Transverse colon (tissue), 4 donors: ENCODE measurements at places on chromosomes 13 and 19.
A peak's percentile ranks its signal among the peaks of the same experiment; 100 is the strongest.

- no peak for DNase-seq
- no peaks in the 10 kb centered on the region for H3K36me3 ChIP-seq
- no peaks in the 10 kb centered on the region for H3K27me3 ChIP-seq
- H3K4me1 ChIP-seq: no peaks in the 10 kb centered on the region
- no peak overlapping the region for H3K4me3 ChIP-seq
Observed at GRCh38 chr13:113117911-113118260, 4.7 kb upstream of the F10 start.

GRCh38 chr13:21594715-21595545 lies 9.0 kb downstream of the MICU2 start:
- DNase-seq: no peak
- peaks cover 3% of the 10 kb centered on the region for H3K36me3 ChIP-seq
- H3K4me1 ChIP-seq: no peaks in the 10 kb centered on the region
- no peaks in the 10 kb centered on the region for H3K27me3 ChIP-seq
- no peak overlapping the region for H3K4me3 ChIP-seq

- peak overlapping the region; percentile 81 for H3K27ac ChIP-seq
- H3K27me3 ChIP-seq: no peaks in the 10 kb centered on the region
- DNase-seq: peak; percentile 79
- H3K36me3 ChIP-seq: no peaks in the 10 kb centered on the region
- H3K4me1 ChIP-seq: peaks cover 12% of the 10 kb centered on the region
Observed at GRCh38 chr13:75760131-75761021, 124.2 kb downstream of the LMO7 start.

- DNase-seq: peak; percentile 43
- H3K27me3 ChIP-seq: no peaks in the 10 kb centered on the region
- no peaks in the 10 kb centered on the region for H3K36me3 ChIP-seq
- H3K4me1 ChIP-seq: peaks cover 69% of the 10 kb centered on the region
- H3K27ac ChIP-seq: peak overlapping the region; percentile 99
Observed at GRCh38 chr19:4064149-4064495, 2.6 kb downstream of the ZBTB7A start.

DNA sequence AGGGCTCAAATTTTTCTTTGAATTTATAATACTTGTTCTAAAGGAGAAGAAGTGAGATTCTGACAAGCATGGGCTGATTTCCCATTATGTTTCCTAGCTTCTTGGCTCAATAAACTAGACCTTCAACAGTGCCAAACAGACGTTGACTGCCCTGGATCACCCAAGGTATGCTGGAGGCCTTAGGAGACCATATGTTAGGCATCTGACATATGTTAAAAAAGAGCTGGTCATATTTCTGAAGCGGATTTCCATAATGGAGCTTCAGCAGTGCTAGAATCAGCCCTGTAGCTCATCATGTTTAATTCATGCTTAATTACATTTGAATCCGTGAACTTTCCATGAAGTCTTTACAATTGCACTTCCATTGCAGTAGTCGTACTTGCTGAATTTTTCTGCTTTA lies 653.3 kb downstream of the DIAPH3 start:
- no peaks in the 10 kb centered on the region for H3K27me3 ChIP-seq
- H3K36me3 ChIP-seq: no peaks in the 10 kb centered on the region
- no peak overlapping the region for H3K27ac ChIP-seq
- no peak for DNase-seq

DNA sequence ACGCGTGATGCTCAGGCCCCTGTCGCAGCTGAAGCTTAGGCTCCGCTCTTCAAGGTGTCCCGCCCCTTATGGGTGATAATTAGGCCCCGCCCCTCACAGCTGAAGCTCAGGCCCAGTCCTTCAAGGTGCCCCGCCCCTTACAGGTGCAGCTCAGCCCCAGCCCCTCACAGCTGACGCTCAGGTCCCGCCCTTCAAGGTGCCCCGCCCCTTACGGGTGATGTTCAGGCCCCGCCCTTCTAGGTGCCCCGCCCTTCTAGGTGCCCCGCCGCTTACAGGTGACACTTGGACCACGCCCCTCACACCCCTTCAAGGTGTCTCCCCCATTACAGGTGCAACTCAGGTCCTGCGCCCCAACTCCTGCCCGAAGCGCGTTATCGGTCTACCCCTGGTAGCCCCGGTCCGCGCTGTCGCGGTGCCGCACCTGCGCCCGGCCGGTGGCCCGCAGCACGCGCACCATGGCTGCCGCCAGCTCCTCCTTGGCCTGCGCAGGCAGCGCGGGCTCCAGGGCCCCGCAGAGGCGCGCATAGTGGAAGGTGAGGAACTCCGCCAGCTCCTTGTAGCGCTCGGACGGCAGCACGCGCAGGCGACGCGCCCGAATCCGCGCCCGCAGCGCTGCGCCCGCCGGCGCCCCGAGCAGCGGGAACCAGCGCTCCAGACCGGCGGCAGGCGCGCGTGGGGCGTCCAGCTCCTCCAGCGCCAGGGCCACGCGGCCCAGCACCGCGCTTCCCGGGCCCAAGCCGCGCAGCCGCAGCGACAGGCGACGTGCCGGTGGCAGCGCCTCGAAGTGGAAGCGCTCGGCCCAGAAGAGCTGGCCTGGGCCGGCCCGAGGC lies 7.3 kb downstream of the RASAL3 start:
- H3K4me1 ChIP-seq: peaks cover 21% of the 10 kb centered on the region
- H3K4me3 ChIP-seq: peak overlapping the region; percentile 11
- no peaks in the 10 kb centered on the region for H3K36me3 ChIP-seq
- no peak for DNase-seq

DNA sequence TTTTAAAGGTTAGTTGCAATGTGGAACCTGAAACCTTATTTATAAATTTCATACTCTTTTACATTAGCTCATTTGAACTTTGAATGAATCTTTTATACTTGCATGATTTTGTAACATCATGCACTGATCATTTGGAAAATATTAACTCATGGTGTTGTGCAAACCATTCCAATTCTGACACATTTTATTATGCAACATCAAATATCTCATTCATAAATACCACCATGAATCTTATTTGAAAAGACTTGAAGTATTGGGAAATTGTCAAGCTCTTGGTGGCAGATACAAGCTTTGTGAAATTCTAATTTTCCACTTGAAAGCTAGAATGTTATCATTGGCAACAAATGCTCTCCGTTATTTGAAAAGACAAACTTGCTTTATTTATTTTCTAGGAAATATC lies 379.9 kb upstream of the PCDH20 start:
- no peaks in the 10 kb centered on the region for H3K27me3 ChIP-seq
- H3K4me3 ChIP-seq: no peak overlapping the region
- DNase-seq: no peak
- no peaks in the 10 kb centered on the region for H3K4me1 ChIP-seq
- H3K27ac ChIP-seq: no peak overlapping the region
- H3K36me3 ChIP-seq: no peaks in the 10 kb centered on the region

- peaks cover 29% of the 10 kb centered on the region for H3K27me3 ChIP-seq
- no peak overlapping the region for H3K27ac ChIP-seq
- DNase-seq: no peak
- no peak overlapping the region for H3K4me3 ChIP-seq
- peaks cover 32% of the 10 kb centered on the region for H3K4me1 ChIP-seq
Observed at GRCh38 chr19:14470031-14470876, 4.9 kb downstream of the PTGER1 start.

DNA sequence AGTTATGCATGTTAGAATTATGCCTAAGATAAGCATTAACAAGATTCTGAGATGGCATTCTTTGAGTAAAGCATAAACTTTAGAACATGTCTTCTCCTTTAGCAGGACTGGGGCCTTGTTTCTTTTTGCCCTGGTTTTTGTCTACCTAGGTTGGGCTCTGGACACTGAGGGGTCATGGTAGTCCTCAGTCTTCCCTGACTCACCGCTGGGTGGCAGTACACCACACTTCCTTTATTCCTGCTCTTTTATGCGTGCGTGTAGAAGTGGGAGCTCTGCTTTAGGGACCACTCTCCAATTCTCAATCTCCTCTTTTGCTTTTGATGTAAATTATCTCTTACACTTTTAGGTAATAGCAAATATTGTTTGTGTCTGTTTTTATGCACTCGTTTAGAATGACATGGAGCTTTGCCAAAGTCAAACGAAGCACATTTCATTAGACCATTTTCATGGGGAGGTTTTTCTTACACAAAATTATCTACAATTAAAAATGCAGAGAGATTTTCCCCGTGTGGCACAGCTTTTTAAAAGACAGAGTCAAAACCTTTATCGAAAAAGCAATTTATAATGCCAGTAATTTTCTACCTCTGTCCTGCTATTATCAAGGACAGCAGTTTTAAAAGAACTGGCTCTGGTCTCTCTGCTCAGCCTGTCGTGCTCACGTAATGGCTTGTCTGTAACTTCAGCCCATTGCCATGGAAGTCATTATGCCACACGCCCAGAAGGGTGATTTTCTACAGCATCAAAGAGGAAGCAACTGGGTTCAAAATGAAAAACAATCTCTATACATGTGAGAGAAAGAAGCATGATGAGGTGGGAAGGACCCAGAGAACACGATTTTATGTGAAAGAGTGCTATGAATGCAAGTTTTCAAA lies 413.9 kb downstream of the COG6 start:
- no peak overlapping the region for H3K4me3 ChIP-seq
- H3K4me1 ChIP-seq: peaks cover 8% of the 10 kb centered on the region
- H3K27me3 ChIP-seq: no peaks in the 10 kb centered on the region

- no peak for DNase-seq
- no peaks in the 10 kb centered on the region for H3K27me3 ChIP-seq
- peaks cover 62% of the 10 kb centered on the region for H3K4me1 ChIP-seq
- H3K27ac ChIP-seq: peak overlapping the region; percentile 75
- H3K36me3 ChIP-seq: no peaks in the 10 kb centered on the region
Observed at GRCh38 chr13:114118511-114119123, 13.8 kb downstream of the RASA3 start.

DNA sequence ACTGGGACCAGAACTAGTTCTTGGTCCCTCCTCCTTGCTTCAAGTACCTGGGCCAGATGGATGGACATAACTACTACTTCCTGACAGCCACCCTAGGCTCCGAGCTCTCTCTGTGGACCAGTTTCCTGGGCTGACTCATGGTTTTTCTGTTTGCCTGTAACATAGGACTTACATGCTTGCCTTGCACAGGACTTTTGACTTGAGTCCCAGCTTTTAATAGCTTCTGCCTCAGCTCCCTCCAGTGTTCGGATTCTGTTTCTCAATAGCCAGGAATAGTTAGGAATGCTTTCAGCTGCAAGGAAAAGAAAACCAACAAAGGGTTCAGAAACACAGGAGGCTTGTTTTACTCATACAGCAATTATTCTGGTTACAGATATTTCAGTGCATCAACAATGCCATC lies 405.9 kb downstream of the ZNF536 start:
- H3K4me3 ChIP-seq: no peak overlapping the region
- no peak overlapping the region for H3K27ac ChIP-seq
- no peaks in the 10 kb centered on the region for H3K36me3 ChIP-seq
- no peak for DNase-seq

- no peaks in the 10 kb centered on the region for H3K36me3 ChIP-seq
- H3K27me3 ChIP-seq: no peaks in the 10 kb centered on the region
- DNase-seq: peak; percentile 89
- peaks cover 80% of the 10 kb centered on the region for H3K4me1 ChIP-seq
- no peak overlapping the region for H3K4me3 ChIP-seq
Observed at GRCh38 chr19:37931881-37932655, 25.1 kb downstream of the SIPA1L3 start.

GRCh38 chr19:19052921-19053320 lies 10.9 kb upstream of the SLC25A42 start:
- no peak overlapping the region for H3K4me3 ChIP-seq
- no peaks in the 10 kb centered on the region for H3K36me3 ChIP-seq
- H3K27me3 ChIP-seq: no peaks in the 10 kb centered on the region
- no peak for DNase-seq

- no peak overlapping the region for H3K4me3 ChIP-seq
- H3K27ac ChIP-seq: peak overlapping the region; percentile 84
- no peaks in the 10 kb centered on the region for H3K27me3 ChIP-seq
- H3K4me1 ChIP-seq: peaks cover 50% of the 10 kb centered on the region
- peak; percentile 67 for DNase-seq
Observed at GRCh38 chr19:15251749-15252397, 19.6 kb upstream of the EPHX3 start.

- peak overlapping the region; percentile 90 for H3K27ac ChIP-seq
- peak overlapping the region; percentile 91 for H3K4me3 ChIP-seq
- H3K27me3 ChIP-seq: no peaks in the 10 kb centered on the region
- peaks cover 12% of the 10 kb centered on the region for H3K36me3 ChIP-seq
- no peak for DNase-seq
- peaks cover 13% of the 10 kb centered on the region for H3K4me1 ChIP-seq
Observed at GRCh38 chr19:49085868-49086232, 599 bp downstream of the SNRNP70 start.

DNA sequence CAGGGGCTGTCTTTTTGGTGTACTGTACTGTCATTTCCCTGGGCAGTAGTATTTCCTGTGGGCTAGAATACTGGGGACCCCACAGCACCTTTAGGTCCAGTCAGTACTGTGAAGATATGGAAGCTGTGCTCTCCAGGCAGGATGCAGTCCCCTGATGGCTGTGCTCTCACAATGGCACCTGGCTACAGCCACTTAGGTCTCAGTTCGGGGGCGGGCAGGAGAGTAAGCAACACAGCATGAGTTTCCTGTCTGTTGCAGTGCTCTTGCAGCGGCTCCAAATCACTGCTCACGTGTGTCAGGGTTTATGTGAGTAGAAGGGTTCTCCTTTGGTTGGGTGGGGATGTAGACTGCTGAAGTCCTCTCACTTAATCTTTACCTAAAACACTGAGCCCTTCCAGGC lies 810.4 kb downstream of the DACH1 start:
- no peaks in the 10 kb centered on the region for H3K27me3 ChIP-seq
- H3K36me3 ChIP-seq: no peaks in the 10 kb centered on the region
- H3K27ac ChIP-seq: no peak overlapping the region

GRCh38 chr13:26515721-26516120 lies 41.8 kb upstream of the WASF3 start:
- peaks cover 3% of the 10 kb centered on the region for H3K27me3 ChIP-seq
- no peak overlapping the region for H3K27ac ChIP-seq
- H3K4me3 ChIP-seq: no peak overlapping the region

DNA sequence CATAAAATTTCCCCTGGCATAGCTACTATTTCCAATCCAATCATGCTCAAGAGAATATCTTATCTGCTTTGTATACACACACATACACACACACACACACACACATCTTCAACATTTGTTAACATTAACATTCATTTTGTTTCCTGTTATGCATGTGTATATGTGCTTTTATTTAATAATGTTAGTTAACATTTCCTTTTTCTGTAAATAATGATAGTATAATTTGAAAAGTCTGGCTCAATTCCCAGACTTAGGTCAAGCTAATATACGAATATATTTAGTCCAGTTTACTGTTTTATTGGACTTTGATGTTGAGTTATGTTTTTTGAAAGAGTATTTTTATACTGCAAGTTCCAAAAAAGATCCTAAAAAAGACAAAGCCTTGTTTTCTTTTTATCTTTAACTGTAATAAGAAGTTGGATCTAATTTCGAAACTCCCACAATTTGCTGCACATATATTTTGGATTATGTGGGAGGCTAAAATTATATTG lies 1072.4 kb downstream of the EFNB2 start:
- no peaks in the 10 kb centered on the region for H3K4me1 ChIP-seq
- H3K27ac ChIP-seq: no peak overlapping the region
- no peak for DNase-seq
- H3K27me3 ChIP-seq: no peaks in the 10 kb centered on the region
